ENCODE measurements at places on chromosomes 4 and X.

DNA sequence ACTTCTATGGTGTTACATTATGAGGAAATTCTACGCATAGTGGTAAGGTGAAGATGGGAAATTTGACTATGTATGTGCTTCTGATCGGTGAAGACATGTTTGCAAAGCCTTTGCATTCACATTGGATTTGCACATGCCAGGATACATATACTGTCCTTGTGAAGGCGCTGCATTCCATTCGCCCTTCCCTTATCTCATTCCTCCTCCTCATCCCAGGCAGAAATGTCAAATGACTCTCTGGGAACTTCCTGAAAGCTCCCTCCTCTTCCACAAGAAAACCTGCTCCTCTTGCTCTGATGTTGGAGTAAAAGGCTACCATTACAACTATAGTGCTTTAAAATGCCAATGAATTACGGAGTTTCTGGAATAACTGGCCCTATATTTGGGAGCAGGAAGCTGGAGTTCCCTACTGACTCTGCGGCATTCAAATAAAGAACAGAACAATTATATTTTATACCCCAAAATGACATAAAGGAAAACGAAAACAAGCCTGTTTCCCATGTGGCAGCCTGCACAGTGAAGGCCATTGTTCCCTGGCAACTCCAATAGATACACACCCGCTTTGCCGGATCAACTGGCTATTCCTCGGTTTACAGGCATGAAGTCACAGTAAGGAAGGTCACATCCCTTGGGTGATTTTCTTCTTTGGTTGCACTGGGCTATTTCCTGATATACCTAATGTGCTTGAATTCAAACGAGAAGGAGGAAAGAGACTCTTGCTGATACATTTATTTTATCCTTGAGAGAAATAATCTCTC lies 84.5 kb downstream of the AREG start:
- no peak for DNase-seq

GRCh38 chr4:168598191-168598590 lies 101.3 kb downstream of the PALLD start:
- DNase-seq = no peak

DNA sequence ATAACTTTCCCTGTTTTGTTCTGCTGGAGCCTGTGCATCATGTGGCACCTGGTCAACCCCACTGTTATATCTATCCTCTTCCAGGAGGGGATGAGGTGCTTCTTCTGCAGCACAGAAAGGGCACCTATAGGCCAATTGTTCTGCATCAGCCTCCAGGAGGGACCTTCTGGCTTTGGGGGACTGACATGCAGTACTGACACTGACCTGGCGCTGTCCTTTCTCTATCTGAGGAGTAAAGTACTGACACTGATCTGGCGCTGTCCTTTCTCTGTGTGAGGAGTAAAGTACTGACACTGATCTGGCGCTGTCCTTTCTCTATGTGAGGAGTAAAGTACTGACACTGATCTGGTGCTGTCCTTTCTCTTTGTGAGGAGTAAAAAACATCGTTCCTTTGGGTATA lies 498.4 kb downstream of the PACRGL start:
- DNase-seq = no peak

DNA sequence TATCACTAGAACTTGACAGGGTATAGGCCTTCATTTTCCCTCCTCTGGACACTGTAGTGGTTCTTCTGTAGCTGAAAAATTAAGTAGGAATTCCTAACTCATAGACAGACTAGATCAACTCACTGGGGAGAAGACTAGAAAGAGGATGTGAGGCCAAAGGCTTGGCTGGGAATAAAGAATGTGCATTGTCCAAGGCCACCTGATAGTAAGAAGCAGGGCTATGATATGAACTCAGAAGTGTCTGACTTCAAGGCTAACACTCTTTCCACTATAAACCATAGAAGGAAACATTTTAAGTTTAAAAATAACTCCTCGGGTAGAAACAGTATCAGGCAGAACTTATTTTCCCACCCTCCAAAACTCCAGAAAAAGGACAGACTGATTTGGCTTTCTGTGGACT lies 346.6 kb downstream of the OPHN1 start:
- DNase-seq = no peak

- DNase-seq = no peak
These were observed 13.1 kb downstream of the TCEAL7 start for GRCh38 chrX:103343105-103343504.

DNA sequence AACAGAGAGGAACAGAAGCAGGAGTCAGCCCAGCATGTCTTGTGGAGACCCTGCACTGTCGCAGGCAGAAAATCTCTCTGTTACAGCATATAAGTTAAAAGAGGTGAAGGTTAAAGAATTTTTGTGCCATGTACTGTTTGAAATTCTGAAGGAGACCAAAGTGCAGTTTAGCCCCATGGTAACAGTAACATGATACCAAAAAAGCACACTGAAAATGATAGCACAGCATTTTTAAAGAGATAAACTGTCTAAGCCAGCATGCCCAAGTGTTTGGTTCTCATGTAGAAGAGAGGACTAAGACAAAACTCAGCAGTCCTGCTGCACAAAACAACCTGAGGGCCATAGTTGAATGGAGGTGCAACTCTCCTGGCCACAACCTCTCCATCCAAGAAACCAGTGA lies 41.9 kb upstream of the PARM1 start:
- DNase-seq = no peak

DNA sequence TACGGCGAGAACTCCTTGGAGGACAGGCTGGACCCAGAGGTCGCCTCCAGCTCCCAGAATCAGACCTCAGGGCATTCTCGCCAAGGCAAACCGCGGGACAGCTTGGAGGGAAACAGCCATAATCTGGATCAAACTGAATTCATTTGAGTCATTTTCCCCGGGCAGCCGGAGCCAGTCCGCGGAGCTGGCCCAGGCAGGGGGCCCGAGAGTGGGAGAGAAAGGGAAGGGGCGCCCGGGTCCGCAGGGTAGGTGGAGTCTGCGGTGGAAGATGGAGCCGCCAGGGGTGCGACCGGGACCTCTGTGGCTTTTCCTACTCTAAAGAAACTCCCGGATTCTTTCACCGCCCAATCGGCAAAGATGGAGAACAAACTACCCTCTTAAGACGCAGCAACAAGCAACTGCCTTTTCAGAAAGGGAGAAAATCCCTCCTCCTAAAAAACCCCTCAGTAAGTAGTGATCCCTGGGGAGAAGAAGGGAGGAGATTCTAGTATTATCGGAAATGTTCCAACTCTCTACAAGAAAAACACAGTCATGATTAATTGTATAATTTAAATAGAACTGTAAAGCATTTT lies 5.2 kb downstream of the NKX3-2 start:
- DNase-seq = no peak

DNA sequence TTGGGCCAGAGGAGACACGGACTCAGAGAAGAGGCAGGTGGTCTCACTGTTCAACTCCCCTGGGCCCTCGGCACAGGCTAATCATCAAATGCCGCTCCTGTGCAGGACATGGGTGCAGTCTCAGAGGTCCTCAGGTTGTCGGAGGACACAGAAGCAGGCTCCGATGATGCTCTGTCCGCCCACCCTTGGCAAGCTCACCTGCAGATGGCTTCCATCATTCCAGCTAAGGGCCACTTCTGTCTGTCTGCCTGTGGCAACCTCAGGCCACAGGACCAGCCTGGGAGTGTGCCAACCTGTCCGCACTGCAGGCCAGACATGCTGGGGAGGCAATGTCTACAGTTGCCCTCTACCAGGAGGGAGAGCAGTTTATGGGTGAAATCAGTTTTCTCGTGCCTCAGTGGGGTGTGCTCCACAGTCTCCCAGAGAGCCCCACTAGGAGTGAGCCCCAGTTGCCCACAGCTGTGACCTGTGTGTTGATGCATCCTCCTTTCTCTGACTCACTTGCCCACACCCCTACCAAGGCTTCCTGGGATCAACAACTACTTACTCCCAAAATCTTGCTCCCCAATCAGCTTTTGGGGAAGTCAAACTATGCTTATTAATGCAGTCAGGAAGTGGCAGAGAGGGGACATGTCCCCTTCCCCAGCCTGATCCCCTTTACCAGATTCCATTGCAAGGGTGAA lies 55.9 kb downstream of the HTRA3 start:
- DNase-seq = no peak

- no peak for DNase-seq
These were observed 5.7 kb downstream of the ACOT9 start for GRCh38 chrX:23737413-23737812.

DNA sequence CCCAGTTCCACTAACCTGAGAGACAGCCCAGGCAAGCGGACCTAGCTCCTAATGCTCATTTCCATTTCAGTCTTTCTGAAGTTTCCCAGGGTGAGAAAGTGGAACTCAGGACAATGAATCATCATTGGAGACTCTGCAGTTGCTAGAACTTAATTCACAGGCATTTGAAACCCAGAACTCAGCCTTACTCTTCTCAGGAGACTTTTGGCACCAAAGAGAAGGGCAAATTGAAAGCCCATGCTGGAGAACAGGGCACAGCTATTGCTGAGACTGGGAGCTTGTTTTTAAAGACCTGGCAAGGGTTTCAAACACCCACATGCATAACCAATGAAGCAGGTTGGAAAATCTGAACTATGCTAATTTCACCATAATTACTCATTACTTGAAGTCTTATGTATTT lies 36.0 kb downstream of the BST1 start:
- DNase-seq = no peak

DNA sequence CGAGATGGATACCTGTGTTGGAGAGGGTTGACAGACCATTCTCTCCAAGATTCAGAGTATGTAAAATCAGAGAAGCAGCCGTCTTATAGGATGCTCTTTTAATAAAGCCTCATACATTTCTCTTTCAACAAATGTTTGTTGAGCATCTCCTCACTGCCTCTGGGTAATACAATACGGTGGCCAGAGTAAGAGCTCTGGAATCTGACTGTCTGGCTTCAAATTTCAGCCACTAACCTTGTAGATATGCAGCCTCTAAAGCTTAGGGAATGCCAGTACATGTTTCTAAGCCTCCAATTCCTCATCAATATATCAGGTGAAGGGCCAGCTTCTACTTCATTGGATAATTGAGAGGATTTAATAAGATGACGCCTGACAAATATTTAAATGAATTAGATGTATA lies 61.3 kb downstream of the CLNK start:
- DNase-seq = no peak

GRCh38 chr4:10589799-10590198 lies 94.8 kb downstream of the CLNK start:
- DNase-seq = no peak

- no peak for DNase-seq
These were observed 125.2 kb downstream of the STIM2 start for GRCh38 chr4:26985873-26986272.

DNA sequence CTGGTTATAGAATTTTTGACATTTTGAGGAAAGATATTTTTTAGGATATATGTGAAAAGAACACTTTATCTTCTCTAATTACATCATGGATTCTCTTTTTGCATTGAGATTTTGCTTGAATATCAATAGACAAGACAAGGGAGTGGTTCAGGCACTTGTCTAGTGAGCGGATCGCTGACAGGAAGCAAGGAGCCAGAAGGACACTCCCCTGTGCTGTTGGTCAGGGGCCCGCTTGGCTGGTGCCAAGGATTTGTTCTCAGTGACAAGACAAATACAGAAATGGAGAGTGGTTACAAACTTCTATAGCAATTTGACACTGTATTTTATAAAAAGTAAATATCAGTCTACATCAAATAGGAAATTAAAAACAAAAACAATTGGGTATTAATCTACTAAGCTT lies 60.0 kb downstream of the SLC9B1 start:
- no peak for DNase-seq

DNA sequence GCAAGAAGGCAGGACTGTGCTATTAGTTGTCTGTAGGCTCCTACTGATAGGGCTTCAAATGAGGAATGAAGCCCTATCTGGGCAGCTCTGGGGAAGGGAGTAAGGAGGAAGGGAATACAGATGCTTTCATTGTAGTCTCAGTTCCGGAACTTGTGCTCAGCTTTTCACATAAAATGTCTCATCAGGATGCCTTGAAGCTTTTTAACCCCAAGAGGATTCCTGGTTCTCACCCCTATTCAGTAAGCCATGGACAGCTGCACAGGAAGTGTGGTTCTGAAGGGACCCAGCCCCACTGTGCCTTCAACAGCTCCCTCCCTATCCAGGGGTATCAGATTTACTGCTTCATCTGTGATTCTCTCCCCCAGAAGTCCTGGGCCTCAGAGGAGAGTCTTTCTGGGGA lies 5.0 kb downstream of the ARMCX5 start:
- no peak for DNase-seq

GRCh38 chrX:148938348-148938747 lies 437.9 kb downstream of the AFF2 start:
- DNase-seq = no peak

DNA sequence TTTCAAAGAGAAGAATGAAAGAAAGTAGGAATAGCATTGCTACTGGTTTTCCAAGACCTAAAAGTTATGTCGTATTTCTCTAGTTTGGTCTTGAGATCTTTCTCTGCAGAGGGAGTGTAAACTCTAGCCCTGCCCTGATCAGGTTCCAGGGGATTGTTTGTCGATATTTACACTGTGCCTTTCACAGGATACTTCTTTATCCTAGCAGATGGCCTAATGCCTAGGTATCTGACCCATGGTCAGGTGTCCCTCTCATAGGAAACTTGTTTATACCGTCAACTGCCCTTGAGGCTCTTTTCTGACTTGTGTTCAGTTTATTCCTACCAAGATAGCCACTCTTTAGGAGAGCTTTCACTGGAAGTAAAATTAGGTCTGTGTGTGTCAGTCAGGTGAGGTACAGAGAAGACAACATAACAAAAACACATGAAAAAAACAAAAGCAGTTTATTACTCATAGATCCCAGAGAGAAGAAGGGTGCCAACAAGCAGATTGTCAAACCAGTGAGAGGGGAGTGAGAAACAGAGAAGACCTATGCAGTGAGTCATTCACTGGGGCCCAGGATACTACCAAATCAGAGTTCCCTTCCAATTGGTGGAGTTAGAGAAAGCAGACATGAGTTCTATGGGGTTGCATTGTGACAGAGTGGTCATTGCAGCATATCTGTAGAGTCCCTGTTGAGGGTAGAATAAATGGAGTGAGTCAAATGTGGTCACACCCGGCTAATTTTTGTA lies 40.6 kb upstream of the THOC2 start:
- DNase-seq = no peak

DNA sequence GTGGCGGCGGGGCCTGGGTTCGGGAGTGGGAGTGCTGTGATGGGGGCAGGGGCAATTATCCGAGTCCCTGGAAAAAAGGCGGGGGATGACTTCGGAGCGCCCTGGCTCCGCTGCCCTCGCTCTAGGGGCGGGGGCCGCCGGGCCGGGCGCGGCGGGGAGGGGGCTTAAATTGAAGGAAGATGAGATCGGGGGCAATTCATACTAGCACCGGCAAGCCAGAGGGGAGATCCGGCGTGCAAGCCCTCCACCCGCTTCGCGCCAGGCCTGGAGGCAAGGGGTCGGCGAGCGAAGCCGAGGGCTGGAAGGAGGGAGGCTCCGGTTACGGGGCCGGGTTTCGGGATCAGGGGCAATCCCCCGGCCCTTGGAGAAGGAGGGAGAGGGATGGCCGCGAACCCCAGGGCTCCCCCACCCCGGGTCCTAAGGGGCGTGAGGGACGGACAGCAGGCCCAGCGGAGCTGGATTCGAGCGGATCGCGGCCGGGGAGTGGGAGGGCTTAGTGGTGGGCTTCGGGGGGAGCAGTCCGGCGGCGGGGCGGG lies 1.2 kb downstream of the BCORL1 start:
- DNase-seq = no peak

GRCh38 chr4:187944179-187944578 lies 51.4 kb upstream of the ZFP42 start:
- no peak for DNase-seq
